Fibroblast of the conjunctiva (primary cell): ENCODE measurements at places on chromosomes 4 and X.
A peak's percentile ranks its signal among the peaks of the same experiment; 100 is the strongest.

GRCh38 chr4:146957237-146957636 is 11.6 kb upstream of the TTC29 start:
- peak; percentile 9 for DNase-seq

DNA sequence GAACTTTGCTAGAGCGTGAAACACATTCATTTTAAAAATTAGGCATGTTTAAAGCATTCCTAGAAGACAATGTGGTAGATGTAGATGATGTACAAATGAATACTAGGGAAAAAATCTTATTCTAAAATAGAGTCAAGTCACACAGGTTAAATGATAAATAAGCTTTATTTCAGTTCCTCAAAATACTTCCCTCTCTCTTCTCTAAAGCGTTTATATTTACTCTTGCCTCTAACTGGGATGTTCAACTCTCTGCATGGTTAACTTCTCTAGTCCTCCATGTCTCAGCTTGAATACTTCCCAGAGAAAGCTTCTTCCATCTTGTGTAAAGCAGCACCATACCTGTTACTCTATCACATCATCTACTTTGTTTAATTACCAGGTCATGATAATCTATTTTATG is 30.9 kb upstream of the GLRA3 start:
- no peak for DNase-seq

- DNase-seq, result no peak
These were observed 1450.7 kb upstream of the TENM3 start for GRCh38 chr4:180792541-180792940.

DNA sequence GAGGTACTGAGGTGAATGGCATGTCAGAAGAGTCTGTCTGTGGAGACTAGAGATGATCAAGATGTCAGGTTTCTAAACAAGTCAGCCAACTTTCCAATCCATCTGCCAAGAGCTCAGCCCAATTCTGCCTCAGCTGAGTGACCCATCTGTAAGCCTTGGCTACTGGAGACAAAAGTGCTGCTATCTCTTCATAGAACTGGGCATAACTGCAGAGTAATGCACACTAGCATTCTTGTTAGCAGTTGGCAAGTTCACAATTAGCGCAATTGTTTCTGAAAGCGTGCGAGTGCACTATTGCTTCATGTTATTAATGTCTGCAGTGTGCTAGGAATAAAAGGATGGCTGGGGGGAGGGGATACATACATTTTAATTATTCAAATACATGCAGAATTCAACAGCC is 32.9 kb upstream of the SH3D19 start:
- no peak for DNase-seq

GRCh38 chr4:169151671-169152070 is 119.1 kb downstream of the SH3RF1 start:
- DNase-seq, result peak; percentile 18

- no peak for DNase-seq
These were observed 14.9 kb downstream of the PKD2 start for GRCh38 chr4:88022289-88022688.

GRCh38 chrX:30637874-30638815 is 15.1 kb upstream of the GK start:
- DNase-seq, result no peak

GRCh38 chr4:17188547-17189400 is 290.3 kb upstream of the LDB2 start:
- no peak for DNase-seq

- DNase-seq, result no peak
These were observed 182.1 kb downstream of the ASB9 start for GRCh38 chrX:15087747-15088146.

DNA sequence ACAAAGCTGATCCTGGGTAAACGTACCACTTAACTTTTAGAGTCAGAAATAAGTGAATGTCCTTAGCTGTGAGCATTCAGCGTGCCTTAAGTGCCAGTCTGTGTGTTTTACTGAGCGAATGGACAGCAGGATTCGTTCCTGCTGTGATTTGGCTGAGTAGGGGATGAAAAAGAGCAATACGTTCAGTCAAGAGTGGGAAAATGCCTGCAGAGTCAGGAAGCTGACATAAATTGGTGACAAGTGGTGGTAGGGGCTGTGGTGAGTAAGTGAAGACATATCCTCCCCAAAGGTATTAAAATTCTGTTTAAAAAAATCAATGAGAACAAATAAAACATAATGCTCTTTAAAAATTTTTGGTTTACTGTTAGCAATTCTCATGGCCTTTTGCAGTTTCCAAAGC is 56.6 kb upstream of the TNIP3 start:
- DNase-seq, result no peak

- no peak for DNase-seq
These were observed 904.1 kb upstream of the EPHA5 start for GRCh38 chr4:66574145-66574978.

DNA sequence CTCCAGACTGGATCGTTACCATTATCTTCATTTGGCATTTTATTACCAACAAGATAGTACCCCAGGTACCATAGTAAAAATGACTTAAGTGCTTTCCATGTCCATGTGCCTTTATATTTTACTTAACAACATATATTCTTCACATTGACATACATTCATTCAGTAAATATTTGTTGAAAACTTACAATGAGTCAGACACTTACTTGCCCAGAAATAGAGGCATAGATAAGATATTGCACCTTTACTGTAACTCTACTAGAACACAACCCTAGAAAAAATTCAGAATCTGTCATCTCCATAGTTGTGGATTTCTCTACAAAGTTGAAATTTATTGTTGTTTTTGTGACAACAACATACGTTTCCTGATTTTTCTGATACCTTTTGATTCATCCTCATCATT is 640.6 kb downstream of the RPA4 start:
- DNase-seq, result no peak
